Activated CD4-positive, alpha-beta T cell treated with anti-CD3 and anti-CD28 coated beads, Interleukin-2, amount 10 ng/mL, durations not matched to agents 24 days and 14 days (primary cell): ENCODE measurements at places on chromosomes 1 and 21.
A peak's percentile ranks its signal among the peaks of the same experiment; 100 is the strongest.

DNA sequence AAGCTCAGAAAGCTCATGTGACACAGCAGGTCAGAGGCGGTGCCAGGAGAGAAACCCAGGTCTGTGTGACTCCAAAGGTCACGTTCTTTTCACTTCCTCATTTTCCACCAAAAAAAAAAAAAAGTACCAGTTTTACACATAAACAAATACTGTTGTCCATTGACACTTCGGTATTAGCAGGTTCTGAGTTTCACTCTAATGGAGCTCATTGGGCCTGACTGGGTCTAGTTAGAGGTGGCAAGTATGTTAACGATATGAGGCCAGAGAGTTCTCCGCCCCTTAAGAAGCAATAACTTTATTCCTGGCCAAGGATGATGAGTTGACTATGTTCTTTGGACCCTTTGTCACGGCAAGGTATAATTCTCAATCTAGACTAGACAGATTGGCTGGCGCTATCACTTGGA lies 30.0 kb upstream of the SDE2 start:
- no peaks in the 10 kb centered on the region for H3K27me3 ChIP-seq
- H3K4me3 ChIP-seq = no peak overlapping the region
- no peaks in the 10 kb centered on the region for H3K36me3 ChIP-seq
- no peak overlapping the region for H3K27ac ChIP-seq
- peaks cover 4% of the 10 kb centered on the region for H3K4me1 ChIP-seq

DNA sequence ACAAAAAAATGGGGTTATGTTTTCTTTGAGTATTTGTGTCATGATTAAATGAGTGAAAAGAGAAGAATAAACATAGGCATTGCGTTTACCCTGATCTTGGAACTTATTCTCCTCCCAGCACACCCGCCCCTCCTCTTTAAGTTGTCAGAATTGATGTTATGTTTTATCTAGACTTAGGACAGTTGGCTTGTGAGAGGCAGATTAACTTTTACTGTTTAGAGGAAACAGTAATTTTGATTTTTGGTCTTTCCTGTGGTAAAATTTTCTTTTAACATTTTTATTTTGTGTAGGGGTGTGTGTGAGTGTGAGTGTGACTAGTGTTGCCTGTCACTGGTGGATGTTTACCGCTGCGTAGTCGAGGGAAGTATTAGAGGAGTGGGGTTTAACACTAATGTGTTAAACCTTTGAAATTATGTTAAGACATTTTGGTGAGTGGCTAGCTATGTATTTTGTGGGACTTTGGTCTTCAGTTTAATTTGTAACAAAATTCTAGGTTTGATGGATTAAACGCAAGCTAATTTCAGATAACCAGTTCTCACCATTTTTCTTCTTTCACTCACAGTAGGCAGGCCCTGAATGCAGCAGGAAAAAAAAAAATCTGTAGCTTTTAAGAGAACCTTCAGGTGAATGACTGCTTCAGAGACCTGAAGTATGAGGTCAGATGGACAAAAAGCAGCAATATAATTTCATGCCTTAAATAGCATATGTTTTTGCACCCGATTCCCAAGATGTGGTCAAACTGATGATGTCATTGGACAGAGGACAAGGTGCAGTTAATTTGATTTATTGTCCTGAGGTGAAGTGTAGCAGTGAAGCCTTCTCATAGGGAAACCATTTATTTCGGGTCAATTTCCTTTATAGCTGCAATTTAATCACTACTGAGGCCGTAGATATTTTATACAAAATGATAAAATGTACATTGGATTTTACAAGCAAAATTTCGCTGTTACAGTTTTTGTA lies 2.7 kb downstream of the POU2F1 start:
- H3K4me3 ChIP-seq = peak overlapping the region; percentile 87
- DNase-seq = no peak
- peaks cover 8% of the 10 kb centered on the region for H3K36me3 ChIP-seq
- H3K27me3 ChIP-seq = peaks cover 2% of the 10 kb centered on the region
- H3K4me1 ChIP-seq = peaks cover 48% of the 10 kb centered on the region
- peak overlapping the region; percentile 32 for H3K27ac ChIP-seq

GRCh38 chr1:238589843-238590435 lies 699.2 kb upstream of the ZP4 start:
- no peak overlapping the region for H3K27ac ChIP-seq
- H3K4me1 ChIP-seq = no peaks in the 10 kb centered on the region
- H3K27me3 ChIP-seq = no peaks in the 10 kb centered on the region
- DNase-seq = no peak
- no peaks in the 10 kb centered on the region for H3K36me3 ChIP-seq
- H3K4me3 ChIP-seq = no peak overlapping the region

- no peaks in the 10 kb centered on the region for H3K27me3 ChIP-seq
- no peaks in the 10 kb centered on the region for H3K36me3 ChIP-seq
- no peak for DNase-seq
- no peak overlapping the region for H3K27ac ChIP-seq
- no peak overlapping the region for H3K4me3 ChIP-seq
- no peaks in the 10 kb centered on the region for H3K4me1 ChIP-seq
Measured at GRCh38 chr1:244161236-244161510, 110.1 kb downstream of the ZBTB18 start.

DNA sequence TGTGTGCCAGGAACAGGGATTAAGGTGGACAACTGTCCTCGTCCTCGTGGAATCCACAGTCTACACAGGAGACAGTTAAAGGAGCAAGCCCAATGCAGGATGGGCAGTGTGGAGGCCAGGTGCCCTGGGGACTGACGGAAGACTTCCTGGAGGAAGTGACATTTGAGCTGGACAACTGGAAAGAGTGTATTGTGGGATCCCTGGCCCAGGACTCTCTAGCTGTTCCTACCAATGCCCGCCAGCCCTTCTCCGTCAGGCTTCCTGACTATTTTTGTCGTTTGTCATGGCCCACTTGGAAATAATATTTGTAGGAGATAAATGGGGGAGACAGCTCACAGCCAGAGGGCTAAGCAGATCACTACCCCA lies 235.3 kb downstream of the TOMM20 start:
- H3K27ac ChIP-seq = peak overlapping the region; percentile 73
- no peak for DNase-seq
- no peaks in the 10 kb centered on the region for H3K27me3 ChIP-seq

DNA sequence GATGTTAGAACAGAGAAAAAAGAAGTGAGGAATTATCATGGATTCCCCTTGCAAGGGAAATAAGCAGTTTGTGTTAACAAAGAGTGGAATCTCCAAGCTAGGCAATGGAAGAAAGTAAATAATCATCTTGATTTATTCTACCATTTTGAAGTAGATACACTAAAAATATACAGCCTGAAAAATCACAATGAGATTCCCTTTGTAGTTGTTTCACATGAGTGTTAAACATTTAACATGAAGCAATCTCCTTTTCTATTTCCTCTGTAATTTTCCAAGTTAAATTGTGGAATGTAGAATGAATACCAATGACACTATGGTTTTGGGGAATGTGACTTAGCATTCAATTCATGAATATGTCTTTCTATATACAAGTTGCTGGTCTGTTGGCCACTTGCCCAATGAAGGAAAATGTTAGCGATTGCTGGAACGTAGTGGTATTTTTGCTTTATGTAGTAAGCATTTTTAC lies 5.7 kb downstream of the TGFB2 start:
- H3K27ac ChIP-seq = no peak overlapping the region
- peaks cover 63% of the 10 kb centered on the region for H3K27me3 ChIP-seq
- peaks cover 21% of the 10 kb centered on the region for H3K4me1 ChIP-seq

DNA sequence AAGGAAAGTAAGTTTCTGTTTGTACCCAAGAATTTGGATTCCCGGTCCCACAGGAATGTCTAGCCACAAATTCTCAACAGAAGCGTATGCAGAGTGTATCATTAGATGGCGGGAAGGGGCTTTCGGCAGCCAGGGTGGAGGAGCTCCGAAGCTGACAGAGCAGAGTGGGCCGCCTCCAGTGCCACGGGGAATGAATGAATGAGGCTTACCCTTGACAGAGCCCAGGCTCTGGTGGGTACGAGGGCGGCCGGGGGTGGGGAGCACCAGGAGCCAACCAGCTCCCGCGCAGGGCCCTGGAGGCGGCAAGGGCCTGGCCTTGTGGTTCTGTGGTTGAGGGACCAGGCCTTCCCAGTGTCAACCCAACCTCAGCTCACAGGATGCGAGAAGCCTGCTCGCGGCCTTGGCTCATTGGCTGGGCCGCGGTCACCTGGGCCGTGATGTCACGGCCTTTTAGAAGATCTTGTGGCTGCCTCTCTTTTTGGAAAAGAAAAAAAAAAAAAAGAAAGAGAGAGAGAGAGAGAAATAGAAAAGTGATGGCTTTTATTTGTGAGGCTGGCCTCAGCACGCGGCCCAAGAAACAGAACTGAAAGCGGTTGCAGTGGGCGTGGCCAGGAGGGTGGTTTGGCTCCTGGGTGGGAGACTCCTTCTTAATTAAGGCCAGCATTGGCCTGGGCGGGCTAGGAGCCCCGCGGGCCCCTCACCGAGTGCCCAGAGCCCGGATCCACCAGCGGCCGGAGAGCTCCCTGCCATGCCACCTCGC lies 34.9 kb upstream of the RUNX3 start:
- H3K27ac ChIP-seq = peak overlapping the region; percentile 97
- H3K27me3 ChIP-seq = no peaks in the 10 kb centered on the region
- H3K4me1 ChIP-seq = peaks cover 71% of the 10 kb centered on the region
- peak; percentile 98 for DNase-seq
- peak overlapping the region; percentile 96 for H3K4me3 ChIP-seq

GRCh38 chr1:246597340-246597739 lies 31.1 kb downstream of the CNST start:
- peaks cover 15% of the 10 kb centered on the region for H3K4me1 ChIP-seq
- no peak overlapping the region for H3K4me3 ChIP-seq
- no peaks in the 10 kb centered on the region for H3K27me3 ChIP-seq

DNA sequence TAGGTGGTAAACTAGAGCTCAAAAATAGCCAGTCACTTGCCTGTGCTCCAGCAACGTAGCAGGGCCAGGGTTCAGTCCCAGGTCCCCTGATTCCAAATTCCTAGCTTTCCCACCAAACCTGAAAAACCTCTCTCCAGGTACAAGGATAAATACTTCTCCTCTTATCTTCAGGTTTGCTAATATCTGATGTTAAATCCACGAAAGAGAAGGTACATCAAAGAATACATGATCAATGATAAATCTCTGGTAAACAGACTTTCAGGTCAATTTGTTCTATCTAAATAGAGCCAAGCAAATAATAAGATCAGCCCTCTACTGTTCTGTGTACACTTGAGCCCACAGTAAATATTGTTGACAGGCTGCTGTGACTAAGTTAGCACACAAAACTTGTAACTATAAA lies 52.1 kb upstream of the AKT3 start:
- DNase-seq = no peak
- H3K27ac ChIP-seq = no peak overlapping the region
- no peak overlapping the region for H3K4me3 ChIP-seq
- H3K36me3 ChIP-seq = no peaks in the 10 kb centered on the region

DNA sequence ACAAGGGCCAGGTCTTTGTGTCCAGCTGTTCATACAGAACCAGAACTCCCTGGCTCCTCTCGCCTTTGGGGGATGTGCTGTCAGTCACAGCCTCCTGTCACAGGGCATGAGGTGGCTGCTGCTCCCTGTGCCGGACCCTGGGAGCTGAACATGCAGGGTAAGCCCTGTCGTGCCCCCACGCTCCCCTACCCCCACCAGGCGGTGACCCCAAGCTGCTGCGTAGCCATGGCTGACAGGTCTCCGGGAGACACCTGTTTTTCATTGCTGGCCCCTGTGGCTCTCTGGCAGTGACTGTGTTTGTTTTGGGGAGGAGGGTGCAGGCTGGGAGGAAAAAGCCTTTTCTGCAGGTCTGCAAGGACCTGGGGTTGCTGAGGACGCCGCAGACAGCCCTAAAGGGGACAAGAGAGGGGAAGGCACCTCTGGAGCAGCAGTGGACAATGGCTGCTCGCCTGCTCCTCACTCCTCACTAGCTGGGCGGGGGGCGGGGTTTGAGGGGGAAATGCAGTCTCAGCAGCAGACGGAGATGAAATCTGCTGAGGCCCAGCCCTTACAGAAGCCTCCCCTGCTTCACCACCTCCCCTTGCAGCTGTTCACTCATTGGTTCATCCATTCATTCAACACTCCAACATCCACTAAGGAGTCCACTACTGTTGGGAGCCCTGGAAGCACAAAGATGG lies 81.4 kb downstream of the TRABD2B start:
- no peak overlapping the region for H3K27ac ChIP-seq
- no peaks in the 10 kb centered on the region for H3K27me3 ChIP-seq
- no peak for DNase-seq
- H3K4me3 ChIP-seq = no peak overlapping the region
- H3K4me1 ChIP-seq = no peaks in the 10 kb centered on the region

DNA sequence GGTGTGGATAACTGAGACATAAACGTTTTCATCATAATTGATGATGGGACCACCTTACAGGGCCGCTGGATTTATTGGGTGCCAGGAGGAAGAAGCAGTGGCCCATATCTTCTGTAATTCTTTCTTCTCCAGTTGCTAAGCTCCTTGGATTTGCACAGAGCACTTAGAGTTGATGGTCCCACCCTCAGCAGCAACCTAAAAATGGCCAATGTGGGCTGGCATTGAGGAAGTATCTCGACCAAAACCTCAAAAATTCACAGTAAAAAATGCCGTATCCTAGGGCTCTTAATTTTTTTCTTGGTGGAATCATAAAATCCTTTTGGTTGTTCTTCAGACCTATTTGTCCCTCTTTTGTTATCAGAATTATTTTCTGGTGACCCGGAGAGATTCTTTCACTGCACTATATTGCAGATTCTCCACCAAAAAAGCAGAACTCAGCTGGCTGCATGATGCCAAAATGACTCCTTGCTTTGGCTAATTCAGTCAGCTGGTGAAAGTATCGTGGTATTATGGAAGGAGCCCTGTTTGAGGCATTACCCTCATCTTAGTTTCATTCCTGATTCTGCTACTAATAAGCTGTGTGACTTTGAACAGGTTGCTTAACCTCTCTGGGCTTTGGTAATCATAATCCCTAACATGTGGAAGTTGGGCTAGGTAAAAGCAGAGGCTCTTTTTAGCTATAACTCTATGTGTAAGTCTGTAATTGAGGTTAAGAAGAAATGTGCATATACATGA lies 27.6 kb downstream of the KIRREL1 start:
- no peak overlapping the region for H3K4me3 ChIP-seq
- no peak overlapping the region for H3K27ac ChIP-seq
- peaks cover 6% of the 10 kb centered on the region for H3K27me3 ChIP-seq
- DNase-seq = no peak
- no peaks in the 10 kb centered on the region for H3K36me3 ChIP-seq

GRCh38 chr21:28974531-28975227 lies 18.0 kb downstream of the LTN1 start:
- peaks cover 9% of the 10 kb centered on the region for H3K4me1 ChIP-seq
- no peak overlapping the region for H3K27ac ChIP-seq
- H3K27me3 ChIP-seq = no peaks in the 10 kb centered on the region
- no peak overlapping the region for H3K4me3 ChIP-seq

GRCh38 chr1:175171036-175171913 lies 21.3 kb downstream of the KIAA0040 start:
- peaks cover 60% of the 10 kb centered on the region for H3K4me1 ChIP-seq
- H3K27ac ChIP-seq = peak overlapping the region; percentile 42
- H3K27me3 ChIP-seq = no peaks in the 10 kb centered on the region
- H3K4me3 ChIP-seq = no peak overlapping the region
